Lower lobe of right lung (tissue), 2 donors: ENCODE measurements at places on chromosomes 12 and 14.

GRCh38 chr12:15700595-15700994 is 88.6 kb downstream of the EPS8 start:
- no peak for DNase-seq

- no peak for DNase-seq
Measured at GRCh38 chr12:15837141-15837790, 44.9 kb upstream of the STRAP start.

DNA sequence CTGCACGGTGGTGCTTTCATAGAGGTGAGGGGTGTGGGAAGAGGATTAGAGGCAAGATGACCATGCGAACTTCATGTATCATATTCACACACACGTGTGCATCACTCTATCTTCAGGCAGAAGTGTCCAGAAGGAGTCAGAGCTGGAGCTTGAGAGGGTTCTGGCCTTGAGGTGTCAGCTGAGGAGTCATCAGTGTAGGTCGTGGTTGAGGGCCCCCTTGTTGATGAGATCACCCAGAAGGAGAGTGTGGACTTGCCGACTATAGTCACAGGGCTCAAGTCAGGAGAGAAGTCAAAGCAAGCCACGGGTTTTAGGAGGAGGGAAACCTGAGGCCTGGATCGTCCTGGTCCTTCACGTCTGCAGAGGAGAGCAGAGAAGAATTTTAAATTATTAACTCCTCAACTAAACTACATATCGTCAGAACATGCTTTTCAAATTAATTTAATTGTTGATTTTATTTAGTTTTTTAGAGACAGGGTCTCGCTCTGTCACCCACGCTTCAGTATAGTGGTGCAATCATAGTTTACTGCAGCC is 25.4 kb downstream of the EML1 start:
- no peak for DNase-seq

DNA sequence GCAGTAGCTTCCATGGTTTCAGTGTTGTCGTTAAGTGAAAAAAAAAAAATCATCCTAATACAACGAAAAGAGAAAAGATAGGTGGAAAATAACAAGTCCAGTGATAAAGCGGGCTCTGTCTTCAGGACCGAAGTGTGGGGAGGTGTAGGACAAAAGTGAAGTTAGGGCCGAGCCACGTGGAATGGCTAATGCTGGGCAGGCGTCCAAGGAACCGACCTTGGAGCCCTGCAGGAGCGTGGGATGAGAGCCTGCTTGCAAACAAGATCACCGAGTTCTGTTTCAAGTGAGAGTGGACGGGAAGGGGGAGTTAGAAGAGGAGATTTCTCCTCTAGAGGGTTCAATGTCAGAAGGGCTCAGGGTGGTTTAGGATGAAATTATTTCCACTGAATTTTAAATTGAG is 22.2 kb downstream of the A2ML1 start:
- DNase-seq: no peak

DNA sequence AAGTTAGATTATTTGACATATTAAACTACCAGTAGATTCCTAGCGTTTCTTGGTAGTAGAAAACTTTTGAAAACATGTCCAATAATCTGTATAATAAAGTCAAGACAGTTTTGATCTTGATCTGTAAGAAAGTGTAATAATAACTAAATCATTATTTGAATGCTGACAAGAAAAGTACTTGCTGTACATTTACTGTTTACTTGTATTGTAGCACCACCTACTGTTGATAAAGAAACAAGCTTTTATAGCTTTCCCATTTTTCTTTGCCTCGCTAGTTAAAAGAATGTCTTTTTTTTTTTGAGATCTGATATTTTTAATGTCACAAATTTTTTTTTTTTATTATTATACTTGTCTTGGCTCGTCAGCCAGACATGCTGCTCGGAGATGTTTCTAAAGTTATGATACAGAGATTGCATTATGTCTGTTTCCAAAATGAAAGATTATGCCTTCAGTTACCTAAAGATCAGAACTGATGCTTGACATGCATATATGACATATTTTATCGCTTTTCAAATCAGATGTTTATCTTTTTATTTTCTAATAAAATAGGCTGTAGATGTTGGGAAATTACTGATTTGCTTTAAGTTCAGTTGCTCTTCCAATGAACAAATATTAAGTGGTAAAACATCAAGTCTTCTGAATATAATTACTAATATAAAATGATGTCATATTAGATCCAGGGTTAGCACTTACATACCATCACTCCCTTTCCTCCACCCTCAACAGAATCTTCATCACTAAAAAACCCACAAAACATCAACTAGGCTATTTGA is 140.5 kb downstream of the AKAP6 start:
- DNase-seq: no peak

GRCh38 chr12:124774462-124775167 is 89.0 kb downstream of the SCARB1 start:
- no peak for DNase-seq

DNA sequence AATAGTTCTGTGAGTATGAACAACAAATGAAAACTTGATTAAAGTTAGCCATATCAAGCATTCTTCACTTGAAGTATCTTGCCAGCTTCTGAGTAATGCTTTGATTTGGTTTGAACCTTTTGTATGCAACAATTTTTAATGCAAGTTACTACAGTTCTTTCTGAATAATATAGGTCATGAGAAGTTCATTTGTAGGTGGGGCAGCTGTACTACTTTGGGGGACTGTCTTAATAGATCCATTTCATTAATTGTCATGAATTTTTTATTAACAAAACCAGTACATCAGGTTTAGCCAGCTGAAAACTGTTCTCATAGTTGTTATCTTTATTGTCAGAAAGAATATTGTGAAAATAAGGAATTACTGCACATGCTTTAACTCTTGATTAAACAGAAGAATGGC is 142.7 kb downstream of the FOXA1 start:
- DNase-seq: no peak

GRCh38 chr14:91281346-91281745 is 36.8 kb upstream of the GPR68 start:
- DNase-seq: no peak

DNA sequence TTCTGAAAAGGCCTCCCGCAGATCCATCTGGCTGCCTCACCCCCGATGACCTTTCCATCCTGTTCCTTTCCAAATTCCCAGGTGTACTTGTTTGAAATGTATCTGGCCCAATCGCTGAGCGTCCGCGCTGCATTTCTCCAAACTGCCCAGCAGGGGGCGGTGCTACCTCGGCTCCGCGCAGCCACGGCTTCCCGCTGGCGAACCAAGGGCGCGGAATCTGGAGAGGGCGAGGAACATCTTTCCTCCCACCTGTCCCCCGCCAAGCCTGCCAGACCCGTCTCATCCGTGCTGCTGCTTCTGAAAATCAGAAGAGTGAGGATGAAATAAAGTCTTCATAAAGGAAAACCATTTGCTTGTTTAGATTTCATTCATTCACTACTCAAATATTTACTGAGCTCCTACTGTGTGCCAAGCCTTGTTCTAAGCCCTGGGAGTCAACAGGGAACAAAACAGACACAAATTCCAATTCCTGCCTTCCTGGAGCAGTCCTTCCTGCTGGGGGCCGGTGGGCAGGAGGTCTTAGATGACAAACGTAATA is 16.8 kb upstream of the MYL2 start:
- peak; percentile 75 for DNase-seq

DNA sequence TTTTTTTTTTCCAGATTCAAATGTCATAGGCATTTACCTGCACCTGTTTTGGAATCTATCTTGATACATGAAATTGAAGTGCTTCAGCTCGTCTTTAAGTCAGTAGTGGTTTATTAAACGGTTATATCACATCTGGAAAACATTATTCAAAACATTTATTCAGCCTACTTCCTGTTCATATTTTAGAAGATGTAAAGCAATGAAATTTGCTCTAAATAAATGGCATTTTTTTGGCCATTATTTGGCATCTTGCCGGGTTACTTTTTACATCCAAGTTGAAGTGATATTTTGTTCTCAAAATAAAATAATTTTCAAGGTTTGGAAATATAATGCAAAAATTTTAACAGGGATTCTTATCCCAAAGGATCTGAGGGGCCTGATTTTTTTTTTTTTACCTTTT is 103.1 kb downstream of the EML1 start:
- no peak for DNase-seq

- DNase-seq: peak; percentile 67
Measured at GRCh38 chr12:26122061-26122680, 2.7 kb downstream of the BHLHE41 start.

- DNase-seq: no peak
Measured at GRCh38 chr14:23613242-23614070, 22.7 kb upstream of the DHRS2 start.

- no peak for DNase-seq
Measured at GRCh38 chr12:74722709-74723108, 185.1 kb downstream of the ATXN7L3B start.

DNA sequence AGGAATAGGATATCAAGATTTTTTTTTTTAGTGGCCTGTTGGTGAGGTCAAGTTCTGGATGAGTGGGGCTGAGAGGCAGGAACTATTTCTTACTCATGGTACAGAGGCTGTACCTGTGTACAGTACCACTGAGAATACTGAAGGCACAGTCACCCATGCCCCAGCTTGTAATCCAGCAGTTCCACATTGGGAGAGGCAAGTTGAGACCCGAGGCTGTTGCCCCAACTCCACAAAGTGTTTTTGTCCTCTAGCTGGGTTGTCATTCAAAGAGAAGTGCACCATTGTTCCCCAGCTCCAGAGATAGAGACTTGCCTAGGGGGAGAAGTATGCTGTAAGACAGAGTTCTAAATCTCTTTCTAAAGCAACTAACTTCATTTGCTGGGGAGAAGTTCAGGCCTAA is 38.7 kb downstream of the ARID2 start:
- no peak for DNase-seq

- DNase-seq: no peak
Measured at GRCh38 chr12:51832354-51833107, 16.0 kb downstream of the FIGNL2 start.

DNA sequence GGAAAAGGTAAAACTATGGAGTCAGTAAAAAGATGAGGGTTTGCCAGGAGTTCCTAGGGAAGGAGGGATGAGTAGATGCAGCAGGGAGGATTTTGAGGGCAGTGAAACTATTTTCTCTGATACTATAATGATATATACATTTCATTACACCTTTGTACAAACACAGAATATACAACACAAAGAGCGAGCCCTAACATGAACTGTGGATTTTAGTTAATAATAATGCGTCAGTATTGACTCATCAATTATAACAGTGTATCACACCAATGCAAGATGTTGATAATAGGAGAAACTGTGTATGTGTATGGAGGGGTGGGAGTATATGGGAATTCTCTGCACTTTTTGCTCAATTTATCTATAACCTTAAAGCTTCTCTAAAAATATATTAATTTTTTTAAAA is 404.3 kb upstream of the NOVA1 start:
- DNase-seq: no peak

DNA sequence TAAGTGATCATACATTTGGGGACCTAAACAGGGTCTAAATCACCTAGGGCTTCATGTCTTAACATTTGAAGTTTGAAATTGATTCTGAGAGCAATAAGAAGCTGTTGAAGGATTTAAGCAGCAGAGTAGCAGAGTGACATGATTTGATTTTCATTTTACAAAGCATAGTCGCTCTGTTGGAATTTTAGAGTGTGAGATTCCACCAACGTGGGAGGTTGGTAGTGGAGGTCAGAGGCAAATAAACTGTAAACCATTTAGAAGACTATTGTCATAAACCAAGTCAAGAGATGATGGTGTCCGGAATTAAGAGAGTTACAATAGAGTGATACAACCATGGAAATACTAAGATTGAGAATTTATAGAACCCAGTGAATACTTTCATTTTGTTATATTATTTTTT is 52.7 kb upstream of the ZDHHC17 start:
- no peak for DNase-seq

DNA sequence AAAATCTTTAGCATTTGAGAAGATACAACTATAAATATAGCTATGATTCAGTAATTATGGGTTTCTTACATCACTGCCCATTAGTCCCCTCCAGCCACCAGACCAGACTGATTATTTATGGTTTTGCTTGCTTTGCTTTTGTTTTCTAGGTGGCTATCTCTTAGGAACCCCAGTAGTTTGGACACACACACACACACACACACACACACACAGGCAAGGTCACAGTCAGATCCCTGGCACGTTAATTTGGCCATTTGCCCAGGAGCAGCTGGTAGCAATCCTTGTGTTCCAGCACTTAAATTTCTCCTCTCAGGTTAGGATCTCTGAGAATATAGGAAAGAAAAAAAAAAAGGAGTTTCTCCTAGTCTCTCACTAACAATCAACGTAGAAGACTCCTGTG is 90.2 kb upstream of the RESF1 start:
- no peak for DNase-seq

DNA sequence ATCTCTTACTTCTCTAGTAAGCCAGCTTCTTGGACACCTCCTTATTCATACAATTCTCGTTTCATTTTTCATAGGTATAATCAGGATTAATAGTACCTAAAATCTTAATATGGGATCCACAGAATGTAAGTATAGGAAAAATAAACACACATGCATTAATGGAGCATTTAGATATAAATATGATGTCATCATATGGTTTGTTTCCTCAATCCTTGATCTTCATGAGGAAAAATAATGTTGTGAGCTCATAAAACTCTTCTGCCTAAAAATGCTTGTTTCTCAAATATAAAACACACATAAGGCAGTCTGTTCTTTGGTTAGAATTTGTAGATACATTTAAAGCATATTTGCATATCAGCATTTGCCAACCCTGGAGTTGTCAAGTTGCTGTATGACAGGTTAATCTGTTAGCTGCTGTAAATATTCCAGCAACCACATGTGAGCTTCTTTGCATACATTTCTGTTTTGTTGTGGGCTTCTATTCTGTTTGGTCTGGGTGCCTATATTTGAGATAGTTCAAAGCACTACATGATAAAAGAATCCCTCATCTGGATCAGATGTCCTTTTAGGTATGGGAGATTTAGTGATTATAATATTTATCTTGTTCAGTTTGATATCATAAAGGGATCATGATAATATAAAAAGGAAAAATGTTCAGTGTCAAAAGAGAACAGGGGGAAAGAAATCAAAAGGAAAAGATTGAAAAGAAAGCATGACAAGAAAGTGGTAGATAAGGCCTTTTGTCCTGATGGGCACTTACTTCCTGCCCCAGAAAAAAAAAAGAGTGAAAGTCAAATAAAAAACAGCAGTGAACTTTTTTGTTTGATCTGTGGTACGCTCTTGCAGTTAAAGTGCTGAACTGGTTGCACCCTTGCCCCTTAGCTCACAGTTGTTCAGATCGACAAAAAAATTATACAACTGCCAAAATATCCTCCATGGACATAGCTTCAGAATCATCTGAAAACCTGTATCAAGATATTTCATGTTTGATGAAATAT is 68.6 kb downstream of the ACSS3 start:
- DNase-seq: no peak

GRCh38 chr12:57280211-57281062 is 29.4 kb upstream of the STAC3 start:
- no peak for DNase-seq
